ENCODE measurements at places on chromosomes 16 and 17. TPM values are rescaled to one million over a fixed set of nuclear protein-coding genes. Genes with fewer than 3 reads are reported as not detected.

Gene SMIM22
- not detected for total RNA-seq

Gene USP22
- total RNA-seq = 286 TPM

Gene ZNF594
- 2.0 TPM for total RNA-seq

Gene QRICH2
- 1.8 TPM for total RNA-seq

Gene RAB37
- total RNA-seq = 0.53 TPM

DNA sequence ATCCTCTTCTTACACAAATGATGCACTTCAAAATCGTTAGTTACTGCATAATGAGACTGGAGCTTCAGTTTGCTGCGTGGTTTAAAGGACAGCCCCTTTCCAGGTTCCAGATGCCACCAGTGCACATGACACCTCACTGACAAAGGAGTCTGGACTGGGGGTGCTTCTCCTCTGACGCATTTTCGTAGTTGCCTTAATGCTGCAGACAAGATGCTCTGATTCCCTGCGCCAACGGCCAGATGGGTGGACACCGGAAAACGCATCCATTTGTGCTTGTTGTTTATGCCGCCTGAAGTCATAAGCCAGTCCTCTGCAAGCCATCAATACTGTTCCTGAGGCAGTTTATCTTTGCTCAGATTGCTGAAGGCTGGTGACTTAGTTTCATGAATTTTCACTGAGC, 16.0 kb downstream of the FBXO31 start:
- DNase-seq = no peak

- DNase-seq = no peak
Observed at GRCh38 chr16:80317599-80318037, 223.2 kb upstream of the DYNLRB2 start.

- DNase-seq = no peak
Observed at GRCh38 chr16:17470908-17471718, at the start of gene XYLT1. Gene XYLT1, minus strand, starts transcription at chr16:17470960. Its CDS starts 164 bp downstream, at chr16:17470796.

GRCh38 chr16:26770547-26770946, 296.2 kb upstream of the C16orf82 start:
- no peak for DNase-seq

DNA sequence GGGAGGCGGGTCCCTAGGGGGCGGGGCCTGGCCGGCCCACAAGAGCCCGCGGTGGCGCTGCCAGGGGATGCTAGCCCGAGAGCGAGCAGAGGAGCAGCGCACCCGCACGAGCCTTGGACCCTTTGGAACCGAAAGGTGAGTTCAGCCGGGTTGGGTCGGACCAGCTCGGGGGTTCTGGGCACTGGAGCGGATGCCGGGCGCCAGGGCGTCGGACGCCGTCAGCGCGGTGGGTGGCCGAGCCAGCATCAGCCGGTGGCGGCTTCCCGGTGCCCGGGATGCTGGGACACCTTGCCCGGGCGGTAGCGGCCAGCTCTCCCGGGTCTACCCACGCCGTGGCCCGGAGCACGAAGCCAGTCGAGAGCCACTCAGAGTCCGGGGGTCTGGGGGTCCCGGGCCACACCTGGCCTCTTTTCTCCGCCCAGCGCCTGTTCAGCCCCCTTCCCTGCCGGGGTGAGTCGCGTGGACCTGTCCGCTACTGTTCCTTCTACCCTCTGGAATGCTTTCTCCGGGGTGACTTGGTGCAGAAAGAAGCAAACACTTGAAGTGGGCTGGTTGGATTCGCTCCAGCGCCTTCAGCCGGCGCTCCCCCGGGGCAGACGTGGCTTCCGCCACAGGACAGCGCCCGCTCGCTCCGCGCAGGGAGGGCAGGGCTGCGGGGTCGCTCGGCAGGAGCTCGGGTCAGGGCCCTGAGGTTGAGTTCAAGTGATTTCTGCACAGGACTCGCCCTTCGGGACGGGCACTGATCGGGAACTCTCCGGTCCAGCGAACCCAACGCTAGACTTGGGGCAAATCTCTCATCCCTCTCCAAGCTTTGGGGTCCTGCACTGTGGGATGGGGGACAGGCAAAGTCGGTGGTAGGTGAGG, at the start of gene SCNN1G:
SCNN1G (plus strand) TSS at position 67 of the 864 bp plus-strand sequence. CDS start 3,527 bp downstream, outside the sequence.
- DNase-seq = no peak

GRCh38 chr16:58850678-58851020, 116.5 kb upstream of the GOT2 start:
- DNase-seq = no peak

- DNase-seq = no peak
Observed at GRCh38 chr17:61072648-61073047, 327.0 kb upstream of the TBX2 start.

DNA sequence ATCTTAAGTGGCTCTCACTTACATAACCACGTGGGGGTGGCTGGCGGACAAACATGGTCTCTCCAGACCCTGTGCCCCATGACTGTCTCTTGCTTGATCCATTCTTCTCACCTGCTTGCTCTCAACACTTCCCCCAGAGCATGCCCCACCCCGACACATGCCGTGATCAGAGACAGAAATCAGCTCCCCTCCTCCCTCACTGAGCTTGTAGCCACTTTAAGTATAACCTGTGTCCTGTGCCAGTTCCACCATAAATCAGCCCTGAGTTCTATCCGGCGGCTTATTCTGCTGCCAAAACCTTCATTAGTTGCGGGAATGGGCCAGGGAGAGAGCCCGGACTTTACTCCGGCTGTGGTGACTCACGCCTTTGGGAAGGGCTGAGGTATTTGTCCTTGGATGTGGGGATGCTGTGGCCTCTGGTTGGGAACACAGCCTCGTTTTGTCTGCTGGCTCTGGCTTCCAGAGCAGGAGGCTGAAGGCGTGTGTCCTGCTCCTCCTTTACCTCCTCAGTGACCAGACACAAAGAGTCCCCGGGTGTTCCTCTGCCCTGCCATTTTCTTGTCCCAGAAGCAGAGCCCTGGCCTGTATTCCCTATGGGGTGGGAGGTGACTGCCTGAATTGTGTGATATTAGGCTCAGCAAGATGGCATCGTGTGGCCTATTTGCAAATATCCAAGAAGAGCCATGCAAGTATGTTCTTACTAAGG, 21.1 kb downstream of the ANKRD40 start:
- DNase-seq = no peak

- DNase-seq = peak; percentile 69
Observed at GRCh38 chr17:75405365-75406221, at the start of gene GRB2. Gene GRB2, minus strand, starts transcription at chr17:75405678. Its CDS starts 12,050 bp downstream, at chr17:75393628.

DNA sequence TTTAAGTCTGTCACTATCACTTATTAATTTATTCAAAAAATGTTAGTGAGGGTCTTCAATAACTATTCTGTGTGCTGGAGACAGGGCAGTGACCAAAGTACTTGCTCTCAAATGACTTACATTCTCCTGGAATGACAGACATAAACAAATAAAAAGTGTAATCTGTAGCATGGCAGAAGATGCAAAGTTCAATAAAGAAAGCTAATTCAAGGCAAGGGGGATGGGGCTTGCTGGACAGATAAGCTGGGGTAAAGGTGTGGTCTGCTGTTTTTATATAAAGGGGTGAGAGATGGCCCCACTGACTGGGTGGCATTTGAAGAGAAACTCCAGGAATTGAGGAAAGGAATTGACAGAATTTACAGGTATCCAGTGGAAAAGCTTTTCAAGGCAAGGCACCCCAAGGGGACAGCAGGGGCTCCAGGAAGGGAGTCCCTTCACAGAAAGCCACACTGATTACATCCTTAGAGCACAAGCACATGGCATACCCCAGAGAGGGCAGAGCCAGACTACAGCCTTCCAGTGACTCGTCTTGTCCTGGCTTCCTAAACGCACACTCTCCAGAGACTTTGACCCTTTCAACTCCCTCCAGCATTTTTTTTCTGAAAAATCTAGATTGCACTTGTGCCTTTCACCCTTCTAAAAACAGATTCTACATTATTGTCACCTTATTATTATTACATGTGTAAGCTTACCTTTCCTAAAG, 123.7 kb upstream of the HS3ST3A1 start:
- DNase-seq = no peak

GRCh38 chr17:39225959-39226683, 376 bp upstream of the STAC2 start:
- DNase-seq = no peak

DNA sequence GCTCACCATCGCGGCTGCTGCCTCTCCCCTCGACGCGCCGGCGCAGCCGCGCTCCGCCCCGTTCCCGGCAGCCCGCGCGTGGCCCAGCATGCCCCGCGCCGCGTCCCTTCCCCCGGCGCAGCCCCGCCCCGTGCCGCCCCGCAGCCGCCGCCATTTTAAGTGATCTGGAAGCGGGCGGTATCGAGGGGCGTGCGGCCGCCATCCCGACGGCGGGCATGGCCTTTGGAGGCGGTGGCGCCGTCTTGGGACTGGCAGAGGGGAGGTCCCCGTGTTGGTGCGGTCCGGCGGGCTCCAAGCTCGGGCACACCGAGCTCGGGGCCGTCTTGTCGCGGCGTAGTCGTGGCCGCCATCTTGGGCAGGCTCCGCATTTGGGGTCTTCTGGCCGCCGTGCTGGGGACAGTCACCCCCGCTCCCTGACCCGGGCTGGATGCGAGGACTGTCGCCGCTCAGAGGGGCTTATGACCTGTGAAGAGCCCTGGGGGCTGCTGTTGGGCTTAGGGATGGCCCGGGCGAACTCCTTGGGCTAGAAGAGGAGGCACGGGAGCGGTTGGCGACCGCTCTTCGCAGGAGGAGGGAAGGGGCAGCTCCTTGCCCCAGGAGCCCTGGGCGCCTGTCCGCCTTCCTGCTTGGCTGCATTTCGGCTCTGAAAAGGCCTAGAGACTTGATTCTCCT, at the start of gene ELOB:
ELOB (minus strand) TSS at position 50 of the 672 bp plus-strand sequence; CDS start at position 9, 41 bp downstream.
- no peak for DNase-seq
